Stimulated activated CD8-positive, alpha-beta memory T cell treated with anti-CD3 and anti-CD28 coated beads, Interleukin-2, amount 100 ng/mL, for 1 hour (primary cell): ENCODE measurements at places on chromosomes 5 and 9.

DNA sequence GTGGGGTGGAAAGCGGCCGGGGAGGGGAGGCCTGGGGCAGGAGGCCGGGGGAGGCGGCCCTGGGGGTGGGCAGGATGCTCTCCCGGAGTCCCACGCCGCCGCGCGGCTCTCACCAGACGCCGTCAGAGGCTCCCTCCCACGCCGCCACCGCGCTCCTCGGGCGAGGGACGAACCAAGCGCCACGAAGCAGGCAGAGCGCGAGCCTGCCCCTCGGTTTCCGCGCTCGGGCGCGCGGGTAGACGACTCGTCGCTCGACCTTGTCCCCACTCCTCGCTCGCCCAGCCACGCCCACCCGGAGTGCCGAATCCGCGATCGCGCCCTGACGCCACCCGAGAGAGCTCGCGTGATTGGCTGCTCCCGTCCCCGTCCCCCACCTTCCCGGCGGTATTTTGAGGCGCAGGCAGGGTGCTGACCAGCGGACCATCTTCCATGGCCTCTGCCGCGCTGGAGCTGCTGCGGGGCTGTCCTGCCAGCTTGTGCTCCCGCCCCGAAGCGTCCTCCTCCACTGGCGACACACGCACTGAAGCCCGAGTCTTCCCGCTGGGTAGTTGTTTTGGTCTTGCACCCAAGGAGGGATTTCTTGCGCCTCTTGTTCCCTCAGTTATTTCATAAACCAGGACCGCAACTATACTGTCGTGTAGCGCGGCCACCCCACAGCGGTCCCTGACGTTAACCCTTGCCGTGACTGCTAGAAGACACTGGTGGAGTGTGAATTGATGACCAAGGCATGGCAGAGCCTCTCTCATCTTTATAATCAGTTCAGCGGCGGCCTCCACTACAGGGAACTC, at the start of gene GNE:
Gene GNE (minus strand): TSS at position 241 of the 788 bp plus-strand sequence. CDS start 9,093 bp downstream, outside the sequence.
- peak; percentile 93 for DNase-seq

DNA sequence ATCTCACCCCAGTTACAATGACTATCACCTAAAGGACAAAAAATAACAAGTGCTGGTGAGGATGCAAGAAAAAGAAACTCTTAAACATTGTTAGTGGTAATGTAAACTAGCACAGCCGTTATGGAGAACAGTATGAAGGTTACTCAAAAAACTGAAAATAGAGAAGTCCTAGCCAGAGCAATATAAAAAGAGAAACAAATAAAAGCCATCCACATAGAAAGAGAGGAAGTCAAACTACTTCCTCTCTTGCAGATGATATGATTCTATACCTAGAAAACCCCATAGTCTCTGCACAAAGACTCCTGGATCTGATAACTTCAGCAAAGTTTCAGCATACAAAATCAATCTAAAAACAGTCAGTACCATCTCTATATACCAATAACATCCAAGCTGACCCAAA, 221.5 kb upstream of the FAM174A start:
- no peak for DNase-seq

DNA sequence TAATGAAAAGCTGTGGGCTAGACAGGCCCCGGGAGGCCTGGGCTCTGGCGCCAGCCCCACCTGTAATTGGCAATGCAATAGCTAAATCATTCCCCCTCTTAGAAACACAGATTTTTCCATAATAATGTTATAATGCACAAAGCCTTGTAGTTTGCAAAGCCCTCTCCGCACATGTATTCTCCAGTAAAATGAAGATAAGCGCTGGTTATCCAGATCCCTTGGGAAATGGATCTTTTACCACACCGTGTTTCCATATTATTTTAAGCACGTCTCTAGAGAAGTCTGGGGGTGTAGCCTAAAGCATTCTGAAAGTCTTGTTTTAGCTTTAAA, 1.1 kb upstream of the APBA1 start:
- DNase-seq = no peak

DNA sequence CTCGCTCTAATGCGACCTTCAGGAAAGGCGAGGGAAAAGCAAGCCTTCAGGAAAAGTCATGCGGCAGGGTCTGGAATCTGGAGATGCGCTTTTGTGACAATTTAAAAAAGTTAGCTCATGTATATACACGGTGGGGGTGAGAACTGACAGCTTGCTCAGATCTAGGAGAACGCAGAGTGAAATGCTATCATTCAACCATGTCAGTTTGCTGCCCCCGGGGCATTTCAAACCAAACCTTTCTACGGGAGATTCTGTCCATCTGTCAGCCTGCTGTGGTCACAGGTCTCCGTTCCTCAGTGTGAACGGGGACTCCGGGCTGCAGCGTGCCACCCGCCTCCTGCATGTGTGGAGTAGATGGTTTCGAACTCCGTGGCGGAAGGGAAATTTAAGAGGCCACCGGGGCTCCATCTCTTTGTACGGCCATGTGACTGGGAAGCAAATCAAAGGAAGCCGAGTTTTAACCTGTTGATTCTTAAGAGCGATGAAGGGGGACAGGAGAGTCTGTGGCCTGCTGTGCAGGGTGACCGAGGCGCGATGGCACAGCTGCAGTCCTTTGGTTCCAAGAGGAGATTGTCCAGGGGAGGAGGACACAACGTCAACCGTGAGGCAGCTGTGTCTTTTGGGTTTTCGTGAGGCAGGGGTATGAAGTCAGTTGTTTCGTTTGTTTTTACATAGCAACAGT, 45.9 kb downstream of the OTULIN start:
- no peak for DNase-seq

DNA sequence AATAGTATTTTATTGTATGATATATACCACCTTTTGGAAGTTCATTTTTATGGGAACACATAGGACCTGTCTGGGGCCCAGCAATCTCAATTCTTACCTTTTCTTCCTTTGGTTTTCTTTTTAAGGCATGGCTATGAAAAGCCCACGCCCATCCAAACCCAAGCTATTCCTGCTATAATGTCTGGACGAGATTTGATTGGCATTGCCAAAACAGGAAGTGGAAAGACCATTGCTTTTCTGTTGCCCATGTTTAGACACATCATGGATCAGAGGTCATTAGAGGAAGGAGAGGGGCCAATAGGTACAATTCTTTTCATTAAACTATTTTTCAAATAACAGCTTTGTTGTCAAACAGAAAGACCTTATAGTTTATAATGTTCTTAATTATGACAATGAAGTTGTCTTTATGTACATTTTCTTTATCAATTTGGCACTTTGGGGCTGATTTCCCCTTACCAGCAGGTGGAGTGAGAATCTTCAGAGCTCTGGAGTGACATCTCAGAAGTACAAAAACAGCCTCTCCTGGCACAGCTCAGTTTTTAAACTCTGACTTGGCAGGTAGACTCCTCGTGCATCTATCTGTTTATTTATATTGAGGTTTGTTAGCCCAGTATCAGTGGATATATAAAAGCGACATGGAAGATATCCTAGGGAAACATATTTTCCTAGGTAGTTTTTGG, 25.8 kb downstream of the DDX46 start:
- DNase-seq = no peak

- DNase-seq = no peak
Measured at GRCh38 chr5:133319905-133320520, 268.2 kb downstream of the HSPA4 start.

DNA sequence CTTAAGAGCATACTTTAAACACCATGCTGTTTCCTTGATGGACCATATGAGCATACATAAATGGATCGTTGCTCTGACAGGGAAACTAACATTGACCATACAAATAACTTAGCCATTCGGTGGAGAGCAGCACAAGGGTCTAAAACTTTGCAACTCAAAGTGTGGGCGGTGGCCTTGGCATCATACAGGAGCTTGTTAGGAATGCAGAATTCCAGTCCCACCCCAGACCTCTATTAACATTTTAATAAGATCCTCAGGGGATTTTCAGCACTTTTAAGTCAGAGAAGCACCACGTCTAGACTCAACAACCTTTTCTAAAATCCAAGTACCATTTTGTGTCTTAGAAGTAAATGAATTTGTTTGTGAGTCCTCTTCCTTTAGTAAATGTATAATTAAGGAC, 260.9 kb downstream of the EBF1 start:
- no peak for DNase-seq

DNA sequence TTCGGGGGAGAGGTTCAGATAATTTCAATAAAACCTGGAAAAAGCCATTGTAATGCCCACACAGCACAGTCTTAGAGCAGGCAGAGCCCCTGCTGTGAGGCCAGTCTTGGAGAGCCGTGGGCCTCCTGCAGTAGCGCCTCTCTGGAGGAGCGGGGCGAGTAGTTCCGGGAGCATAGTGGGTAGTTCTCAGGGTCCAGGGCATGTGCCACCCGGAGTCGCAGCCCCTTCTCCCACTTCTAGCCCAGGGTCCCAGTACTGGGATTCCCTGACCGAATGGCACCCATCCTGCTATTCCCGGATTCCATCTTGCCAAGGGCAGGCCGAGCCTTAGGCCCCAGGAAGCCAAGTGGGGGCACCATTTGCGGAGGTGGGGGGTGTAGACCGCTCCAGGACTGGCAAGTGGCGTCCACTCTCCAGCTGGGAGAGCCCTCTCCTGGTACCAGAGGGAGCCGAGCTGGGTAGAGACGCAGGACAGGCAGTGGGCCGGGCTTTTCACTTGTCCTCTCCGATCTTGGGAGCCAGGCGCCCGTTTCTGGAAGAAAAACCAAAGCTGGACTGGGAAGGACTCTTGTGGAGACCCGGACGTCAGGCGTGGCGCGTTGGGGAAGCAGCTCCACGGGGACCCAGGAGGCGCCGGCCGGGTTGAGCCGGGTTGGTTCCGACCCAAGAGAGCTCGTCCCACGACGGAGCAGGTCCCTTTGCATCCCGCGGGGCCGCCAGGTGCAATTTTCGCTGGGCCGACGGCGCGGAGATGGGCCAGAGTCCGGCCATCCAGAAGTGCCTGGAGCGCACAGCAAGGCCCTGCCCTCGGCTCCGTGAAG, 12.1 kb downstream of the PROP1 start:
- DNase-seq = no peak

DNA sequence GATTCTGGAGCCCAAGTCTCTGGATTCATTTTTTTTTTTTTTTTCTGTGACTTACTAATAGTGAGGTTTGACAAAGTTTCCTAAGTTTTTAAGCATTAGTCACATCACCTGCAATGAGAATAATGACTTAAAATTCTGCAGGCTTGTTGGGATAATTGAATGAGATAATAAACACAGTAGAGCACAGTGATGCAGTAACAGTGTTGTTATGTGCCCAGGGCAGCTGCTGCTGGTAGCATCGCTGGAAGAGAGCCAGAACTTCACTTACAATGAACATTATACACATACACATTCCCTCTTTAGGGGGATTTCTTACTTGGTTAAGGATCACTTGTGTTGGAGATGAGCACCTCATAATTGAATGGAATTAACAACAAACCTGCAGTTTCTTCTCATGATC, 78.9 kb downstream of the ALDH7A1 start:
- no peak for DNase-seq

- no peak for DNase-seq
Measured at GRCh38 chr5:17379100-17379951, 118.7 kb upstream of the TAF11L2 start.

DNA sequence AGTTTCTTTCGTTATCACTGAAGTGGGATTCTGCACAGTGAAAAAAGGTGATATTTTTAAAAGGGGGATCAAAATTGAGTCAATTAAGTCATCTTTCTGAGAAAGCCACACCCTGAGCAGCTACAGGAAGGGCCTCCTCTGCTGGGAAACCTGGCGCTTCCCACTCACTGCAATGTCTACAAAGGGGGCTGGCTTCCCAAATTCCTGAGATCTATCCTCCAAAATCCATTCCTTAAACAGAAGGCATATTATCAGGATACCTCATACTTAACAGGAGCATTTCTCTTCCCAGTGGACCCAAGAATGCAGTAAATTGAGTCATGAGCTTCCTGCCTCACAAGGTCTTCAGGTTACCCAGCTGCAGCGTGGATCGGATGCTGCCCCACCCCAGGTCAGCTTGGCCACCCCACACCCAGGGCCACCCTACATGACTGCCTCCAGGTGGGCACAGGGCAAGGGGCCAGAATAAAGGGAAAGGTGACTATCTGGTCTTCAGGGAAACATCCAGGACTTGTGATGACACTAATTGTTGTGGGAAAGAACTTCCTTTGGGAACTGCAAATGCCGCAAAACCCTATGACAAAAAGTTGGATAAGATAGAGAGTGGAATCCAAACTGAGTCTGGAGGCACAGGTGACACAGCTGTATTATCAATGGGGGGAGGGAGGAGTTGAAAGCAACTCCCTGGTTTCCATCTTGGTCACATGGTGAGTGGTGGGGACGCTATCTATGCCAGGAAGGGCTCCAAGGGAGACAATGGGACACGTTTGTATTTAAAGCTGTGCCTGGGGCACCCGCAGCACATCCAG, 42.3 kb downstream of the ROR2 start:
- no peak for DNase-seq

DNA sequence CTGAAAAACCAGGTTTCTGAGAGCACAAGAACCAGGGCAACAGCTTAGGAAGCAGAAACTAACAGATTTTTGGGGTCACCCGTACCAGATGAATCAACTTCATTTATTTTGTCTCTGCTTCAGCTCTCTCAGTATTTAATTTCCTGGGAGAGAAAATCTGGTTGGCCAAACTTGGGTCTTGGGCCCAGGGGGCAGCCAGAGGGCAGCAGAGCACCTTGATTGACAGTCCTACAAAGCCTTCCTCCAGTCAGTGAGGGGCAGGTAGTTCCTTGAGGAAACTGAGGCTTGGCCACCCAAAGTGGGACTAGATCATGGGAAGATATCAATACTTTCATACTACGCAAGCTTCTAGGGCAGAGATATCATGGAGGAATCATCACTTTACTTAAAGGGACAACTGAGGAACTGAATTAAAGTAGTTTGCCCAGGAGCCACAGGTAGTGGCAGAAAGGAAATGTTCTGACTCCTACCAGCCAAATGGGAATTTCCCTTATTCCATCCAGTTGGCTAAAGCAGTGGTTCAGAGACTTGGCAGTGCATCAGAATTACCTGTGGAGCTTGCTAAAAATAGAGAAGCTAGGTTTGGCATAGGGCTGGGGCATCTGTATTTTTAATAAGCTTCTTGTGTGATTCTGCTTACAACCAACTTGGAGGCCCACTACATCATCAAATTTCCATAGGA, 21.5 kb upstream of the ARHGAP26 start:
- DNase-seq = peak; percentile 32

DNA sequence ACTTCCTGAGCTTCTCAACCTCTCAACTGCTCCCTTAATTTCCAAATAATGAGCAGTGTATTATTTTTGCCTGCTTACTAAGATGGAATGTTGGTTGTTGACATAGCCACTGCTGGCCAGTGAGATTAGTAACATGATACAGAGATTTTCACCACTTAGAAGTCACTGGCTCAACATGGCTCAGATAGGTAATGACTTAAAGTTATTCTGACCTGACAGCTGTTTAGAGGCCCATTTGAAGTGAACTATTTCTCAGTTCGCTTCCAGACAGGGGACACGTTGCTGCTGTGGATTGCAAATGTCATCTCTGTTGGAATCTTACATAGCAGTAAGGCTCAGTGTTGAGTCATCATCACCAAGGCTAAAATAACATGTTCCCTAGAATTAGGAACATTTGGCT, 490.2 kb downstream of the TLE4 start:
- DNase-seq = no peak
